ENCODE measurements at places on chromosomes 2 and 18.

GRCh38 chr2:234976479-234977227 is 24.8 kb downstream of the SH3BP4 start:
- DNase-seq = no peak

DNA sequence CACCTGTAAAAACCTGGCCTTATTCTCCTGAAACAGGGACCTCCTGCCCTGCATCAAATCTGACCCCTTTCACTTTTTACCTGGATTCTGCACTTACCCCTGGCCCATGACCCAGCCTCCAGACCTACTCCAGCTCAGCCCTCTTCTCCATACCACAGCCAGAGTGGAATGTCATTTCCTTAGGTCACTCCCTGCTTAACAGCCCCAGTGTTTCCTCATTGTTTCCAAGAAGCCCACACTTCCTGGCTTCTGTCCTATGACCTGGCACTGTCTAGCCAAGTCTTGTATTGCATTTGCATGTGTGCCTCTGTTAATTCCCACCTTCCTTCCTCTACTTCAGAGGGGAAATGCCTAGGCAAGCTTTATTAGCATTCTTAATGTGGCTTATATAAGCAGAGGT is 51.4 kb upstream of the TRIB2 start:
- DNase-seq = no peak

DNA sequence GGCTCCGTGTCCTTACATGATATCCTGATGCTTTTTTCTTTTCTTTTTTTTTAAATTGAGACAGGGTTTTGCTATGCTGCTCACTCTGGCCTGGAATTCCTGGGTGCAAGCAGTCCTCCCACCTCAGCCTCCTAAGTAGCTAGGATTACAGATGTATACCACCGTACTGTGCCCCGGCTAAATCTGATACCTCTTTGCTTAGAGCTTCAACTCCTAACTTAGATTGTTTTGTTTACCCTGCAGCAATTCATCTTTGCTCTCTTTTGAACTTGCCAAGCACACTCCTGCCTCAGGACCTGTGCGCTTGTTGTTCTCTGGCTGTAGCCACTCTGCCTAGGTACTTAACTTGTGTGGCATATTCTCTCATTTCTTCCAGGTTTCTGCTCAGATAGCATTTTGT is 24.5 kb downstream of the RAB10 start:
- no peak for DNase-seq

DNA sequence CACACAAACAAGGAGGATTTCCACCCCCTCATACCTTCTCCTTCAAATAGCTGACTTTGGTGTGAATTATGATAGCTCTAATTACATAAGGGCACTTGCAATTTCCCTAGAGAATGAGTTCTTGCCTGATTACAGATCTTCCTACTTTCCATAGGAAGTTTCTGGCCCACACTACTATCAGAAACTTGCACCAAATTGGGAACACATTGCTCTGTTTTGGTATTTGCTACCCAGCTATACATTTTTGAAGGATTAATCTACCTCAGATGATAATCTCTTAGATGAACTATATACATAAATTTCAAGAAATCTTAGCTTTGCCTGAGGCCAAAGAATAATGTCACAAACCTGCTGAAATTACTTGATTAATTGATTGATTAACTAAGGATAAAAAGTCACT is 4.9 kb downstream of the DCC start:
- DNase-seq = no peak

DNA sequence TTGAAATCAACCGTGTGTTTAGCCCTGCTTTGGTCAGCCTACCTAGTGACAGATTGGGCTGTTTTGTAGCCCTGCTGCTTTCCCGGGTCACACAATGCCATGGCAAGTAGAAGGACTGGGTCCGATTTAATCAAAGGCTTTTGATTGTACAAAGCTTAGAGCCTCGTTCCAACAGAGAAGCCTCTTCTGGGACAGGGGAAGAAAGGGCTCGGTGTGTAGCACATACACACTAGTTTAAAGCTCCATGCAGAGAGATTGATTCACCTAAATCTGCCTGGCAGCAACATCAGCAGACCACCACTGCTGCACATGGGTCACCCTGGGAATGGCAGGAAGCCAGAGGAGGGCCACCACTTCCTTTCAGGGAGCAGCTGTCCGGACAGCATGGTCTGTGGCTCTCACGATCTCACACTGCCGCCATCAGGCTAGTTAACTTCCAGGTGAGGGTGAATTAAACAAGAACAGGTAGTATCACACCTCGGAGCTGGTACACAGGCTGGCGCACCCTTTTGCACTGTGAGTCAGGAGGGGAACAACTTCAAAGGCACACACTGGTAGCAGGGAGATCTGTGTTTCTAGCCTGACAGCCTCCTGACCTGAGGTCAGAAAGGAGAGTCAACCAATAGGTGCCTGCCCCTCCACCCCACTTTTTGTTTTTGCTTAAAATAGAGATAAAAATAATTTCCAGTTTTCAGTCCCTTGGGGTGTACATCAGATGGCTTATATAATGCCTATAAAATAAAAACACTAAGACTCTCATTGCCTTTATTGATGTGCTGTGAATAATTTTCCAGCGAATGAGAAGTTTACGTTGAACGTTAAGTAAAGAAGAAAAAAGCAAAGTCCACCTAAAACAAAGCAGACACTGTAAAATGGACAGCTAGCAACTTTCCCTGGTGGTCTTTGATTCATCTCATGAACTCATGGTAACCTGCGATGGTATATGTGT is 108.5 kb downstream of the CDCA7 start:
- DNase-seq = no peak

DNA sequence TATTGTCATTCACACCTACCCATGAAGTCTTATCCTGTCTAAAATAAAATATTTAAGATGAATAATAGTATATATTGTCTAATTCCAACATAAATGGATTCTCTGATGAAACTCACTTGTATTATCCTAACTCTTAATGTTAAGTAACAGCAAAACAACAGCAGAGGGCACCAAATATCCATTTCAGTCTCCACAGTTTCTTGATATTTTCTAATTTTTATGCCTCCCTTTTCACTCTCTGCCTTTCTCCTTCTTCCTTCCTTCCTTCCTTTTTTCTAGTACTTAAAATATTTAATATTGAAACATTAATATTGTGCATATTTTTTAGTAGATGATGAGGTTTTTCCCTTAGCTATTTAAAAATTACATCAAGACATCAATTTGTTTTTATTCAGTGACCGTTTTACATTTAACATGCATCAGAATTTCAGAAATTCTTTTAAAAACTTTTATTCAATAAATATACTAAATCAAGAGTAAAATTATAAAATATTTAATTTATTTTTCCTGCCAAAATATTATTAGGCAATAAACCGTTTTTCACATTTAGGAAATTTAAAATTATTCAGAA is 97.6 kb downstream of the WDR7 start:
- DNase-seq = no peak

GRCh38 chr2:167706800-167707199 is 540.6 kb downstream of the STK39 start:
- DNase-seq = no peak
